Dermis blood vessel endothelial cell (primary cell): ENCODE measurements at places on chromosomes 3 and 15. TPM values are rescaled to one million over a fixed set of nuclear protein-coding genes. Genes with fewer than 3 reads are reported as not detected.

BUB1B gene
- total RNA-seq: 12.8 and 39.7 TPM in 2 replicates

DNA sequence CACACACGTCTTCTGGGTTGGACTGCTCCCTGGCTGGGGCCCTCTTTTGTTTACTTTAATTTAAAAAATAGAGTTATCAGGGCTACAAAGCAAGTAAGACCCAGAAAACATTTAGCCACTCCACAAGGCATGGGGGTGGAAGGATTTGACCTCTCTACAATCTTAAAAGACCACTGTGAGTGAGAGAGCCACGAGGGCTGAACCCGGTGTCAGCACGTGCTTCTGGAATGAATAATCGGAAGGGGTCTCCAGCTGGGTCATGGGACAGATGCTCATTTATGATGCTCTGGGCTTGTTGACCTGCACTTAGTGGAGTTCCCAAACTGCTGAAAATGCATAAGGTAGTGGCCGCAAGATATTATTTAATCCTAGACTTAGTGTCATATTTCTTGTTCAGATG, 52.4 kb downstream of the EIF4E3 start:
- DNase-seq: no peak

DNA sequence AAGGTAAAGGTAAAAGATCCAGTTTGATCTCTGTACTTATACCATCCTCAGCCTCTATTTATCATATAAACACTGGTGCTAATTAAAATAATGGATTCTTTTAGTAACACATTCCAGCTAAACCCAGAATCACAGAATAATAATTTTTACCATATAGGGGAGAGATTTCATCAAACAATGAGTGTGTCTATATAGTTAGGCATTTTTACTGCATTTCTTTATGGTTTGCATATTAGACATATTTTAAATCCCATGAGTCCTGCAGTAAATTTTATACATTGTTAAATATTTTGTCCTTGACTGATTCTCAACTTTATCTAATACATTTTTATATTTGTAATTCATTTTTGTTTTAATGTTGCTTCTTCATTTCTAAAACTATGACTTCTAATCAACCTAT, 323.7 kb upstream of the AGTR1 start:
- DNase-seq: no peak

DNA sequence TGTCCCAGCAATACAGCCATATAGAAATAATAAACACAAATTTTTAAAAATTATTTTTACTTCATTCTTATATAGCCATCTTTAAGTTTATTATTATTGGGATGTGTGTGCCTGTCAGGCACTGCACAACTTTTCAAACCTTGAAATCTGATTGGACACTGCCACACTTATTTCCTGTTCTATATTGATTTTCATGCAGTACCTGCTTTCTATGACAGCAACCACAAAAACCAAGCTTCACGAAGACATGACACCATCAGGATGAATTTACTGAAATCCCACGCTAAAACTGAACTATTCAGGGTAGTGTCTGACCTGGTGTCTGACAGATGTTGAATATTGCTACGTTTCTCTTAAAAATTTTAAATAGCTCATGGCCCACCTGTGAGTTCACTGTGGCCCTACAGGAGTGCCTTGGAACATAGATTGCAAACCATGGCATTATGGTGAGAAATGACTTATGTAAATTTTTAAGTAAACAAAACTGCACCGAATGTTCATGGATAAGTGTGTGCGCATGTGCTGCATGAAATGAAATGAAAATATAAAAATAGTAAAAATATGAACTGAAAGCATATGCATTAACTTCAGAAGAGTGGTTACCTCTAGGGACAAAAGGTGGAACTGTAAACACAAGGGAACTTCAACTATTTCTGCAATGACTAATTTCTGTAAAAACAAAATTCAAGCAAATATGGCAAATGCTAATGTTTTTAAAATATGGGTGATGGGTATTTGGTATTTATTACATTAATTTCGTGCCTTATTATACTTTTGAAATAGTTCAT, 152.3 kb downstream of the ZBTB20 start:
- DNase-seq: no peak

GRCh38 chr15:74378848-74379247, 11.4 kb upstream of the CYP11A1 start:
- peak; percentile 59 for DNase-seq

- DNase-seq: no peak
Measured at GRCh38 chr3:19972054-19972453, 25.2 kb downstream of the RAB5A start.

DNA sequence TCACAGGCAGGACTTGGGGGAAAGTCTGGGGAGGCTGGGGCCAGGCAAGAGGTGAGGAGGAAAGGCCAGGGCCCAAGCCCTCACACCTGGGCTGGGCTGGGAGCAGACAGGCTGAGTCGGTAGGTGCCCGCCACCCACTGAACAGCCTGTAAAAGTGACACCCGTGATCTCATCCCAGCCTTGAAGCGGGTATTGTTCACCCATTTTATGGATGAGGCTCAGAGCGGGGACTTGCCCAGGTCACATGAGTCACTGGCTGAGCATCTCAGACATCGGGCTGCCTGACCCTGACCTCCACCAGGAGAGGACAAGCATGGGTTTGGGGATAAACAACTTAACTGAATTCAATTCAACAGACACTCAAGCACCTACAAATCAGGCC, 52.0 kb upstream of the CTSH start:
- DNase-seq: no peak
